Natural killer cell treated with Interleukin-12 subunit alpha and Interleukin-12 subunit beta and Interleukin-15 and Interleukin-18, amount 100 ng/mL, for 72 hours (primary cell): ENCODE measurements at places on chromosomes 1 and 21. TPM values are rescaled to one million over a fixed set of nuclear protein-coding genes. Genes with fewer than 3 reads are reported as not detected.

CEP85 gene
- 21.0 TPM for total RNA-seq

TMPRSS15 gene
- total RNA-seq = not detected

KRTAP7-1 gene
- not detected for total RNA-seq

FHAD1 gene
- not detected for total RNA-seq

FCRL5 gene
- 0.39 TPM for total RNA-seq

OVAAL gene
- not detected for total RNA-seq

DNA sequence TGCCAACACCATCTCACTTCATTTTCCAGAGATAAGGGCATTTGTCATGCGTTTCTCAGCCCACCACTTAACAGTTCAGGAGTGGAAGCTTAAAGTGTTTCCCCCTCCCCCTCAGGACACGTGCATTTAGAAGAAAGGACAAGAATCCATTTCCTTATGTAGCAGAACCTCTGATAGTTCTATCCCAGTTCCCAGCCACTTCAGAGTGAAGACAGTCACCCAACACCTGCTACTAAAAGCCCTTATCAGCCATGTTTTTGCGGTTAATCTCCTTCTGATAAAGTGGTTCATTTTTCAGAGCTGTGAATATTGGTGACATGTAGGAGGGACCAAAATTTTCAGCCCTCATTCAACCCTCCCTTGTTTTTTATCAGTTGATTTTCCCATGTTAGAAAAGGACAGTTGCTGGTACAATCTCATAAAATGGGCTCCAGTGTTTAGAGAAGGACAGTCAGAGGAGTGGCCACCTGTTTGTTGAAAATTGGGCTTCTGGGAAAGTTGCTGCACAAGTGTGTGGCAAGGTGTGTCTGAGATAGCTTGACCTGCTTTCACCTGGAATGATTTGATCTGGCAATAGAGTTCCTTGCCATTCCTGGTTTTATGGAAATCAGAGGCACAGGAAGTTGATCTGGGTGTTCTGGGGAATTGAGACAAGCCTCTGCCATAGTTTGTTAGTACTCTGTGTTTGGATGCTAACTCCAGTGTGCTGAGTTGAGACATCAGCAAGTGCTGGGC is 114.0 kb downstream of the PPP1R12B start:
- no peak for DNase-seq

GRCh38 chr1:30012455-30013440 is 710.6 kb downstream of the MATN1 start:
- DNase-seq = no peak

DNA sequence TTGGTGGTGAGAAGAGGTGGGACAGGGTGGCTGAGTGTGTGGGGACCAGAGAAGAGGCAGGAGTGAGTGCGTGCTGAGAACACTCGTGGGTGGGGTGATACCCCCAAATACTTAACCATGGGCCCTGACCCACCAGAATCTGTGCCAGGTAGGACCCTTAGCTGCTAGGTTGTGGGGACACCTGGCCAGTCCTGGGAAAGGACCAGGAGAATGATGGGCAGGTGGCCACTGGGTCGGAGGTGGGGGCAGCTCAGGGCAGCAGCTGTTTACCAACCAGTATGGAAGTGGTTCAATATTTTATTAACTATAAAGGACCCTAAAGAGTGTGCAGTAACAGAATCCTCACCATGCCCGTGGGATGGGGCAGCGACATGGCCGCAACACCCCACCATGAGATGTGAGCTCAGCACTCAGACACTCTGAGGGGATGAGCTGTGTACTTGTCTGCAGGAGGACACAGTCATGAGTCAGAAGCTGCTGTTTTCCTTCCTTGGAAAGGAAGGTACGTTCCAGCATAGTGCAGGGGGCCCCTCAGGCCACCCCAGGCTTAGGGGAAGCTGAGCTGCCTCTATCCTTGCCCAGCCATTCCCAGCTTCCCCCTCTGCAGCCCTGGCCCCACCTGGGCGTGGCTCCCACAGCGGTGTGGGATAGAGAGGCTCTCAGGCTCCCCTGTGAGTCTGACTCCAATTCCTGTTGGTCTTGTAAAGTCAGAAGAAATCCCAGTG is 25.4 kb downstream of the TEX35 start:
- no peak for DNase-seq

DNA sequence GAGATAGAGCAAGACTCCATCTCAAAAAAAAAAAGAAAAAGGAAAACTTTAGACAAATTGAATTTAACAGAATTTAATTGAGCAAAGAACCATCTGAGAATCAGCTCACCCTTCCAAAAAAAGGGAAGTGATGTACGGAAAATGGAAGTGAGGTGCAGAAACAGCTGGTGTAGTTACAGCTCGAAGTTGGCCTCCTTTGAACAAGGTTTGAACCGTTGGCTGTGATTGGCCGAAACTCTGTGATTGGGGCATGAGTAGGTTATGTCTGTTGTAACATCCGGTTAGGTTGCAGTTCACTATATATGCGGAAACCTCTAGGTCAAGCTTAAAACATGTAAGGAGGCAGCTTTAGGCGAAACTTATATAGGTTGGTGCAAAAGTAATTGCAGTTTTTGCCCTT is 97.9 kb upstream of the KIF26B start:
- no peak for DNase-seq

GRCh38 chr1:229161740-229162139 is 109.2 kb upstream of the RAB4A start:
- no peak for DNase-seq

- no peak for DNase-seq
Measured at GRCh38 chr1:183139281-183139942, 46.7 kb upstream of the LAMC2 start.

DNA sequence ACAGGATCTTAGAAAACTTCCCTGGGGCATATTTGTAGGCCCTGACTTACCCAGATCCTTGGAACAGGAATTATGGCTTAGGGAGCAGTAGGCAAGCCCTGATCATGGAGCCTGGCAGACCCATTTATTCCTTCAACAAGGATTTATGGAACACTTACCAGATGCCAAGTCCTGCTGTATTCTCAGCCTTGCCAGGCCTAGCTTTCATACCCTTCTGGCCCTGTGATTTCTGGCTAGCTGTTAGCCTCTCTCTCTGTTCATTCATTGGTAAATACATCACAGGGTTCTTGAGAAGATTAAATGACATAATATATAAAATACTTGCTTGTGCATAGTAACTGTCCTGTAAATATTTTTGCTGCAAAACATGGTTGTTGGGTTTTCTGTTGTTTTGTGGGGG is 32.4 kb upstream of the SRP9 start:
- DNase-seq = no peak

DNA sequence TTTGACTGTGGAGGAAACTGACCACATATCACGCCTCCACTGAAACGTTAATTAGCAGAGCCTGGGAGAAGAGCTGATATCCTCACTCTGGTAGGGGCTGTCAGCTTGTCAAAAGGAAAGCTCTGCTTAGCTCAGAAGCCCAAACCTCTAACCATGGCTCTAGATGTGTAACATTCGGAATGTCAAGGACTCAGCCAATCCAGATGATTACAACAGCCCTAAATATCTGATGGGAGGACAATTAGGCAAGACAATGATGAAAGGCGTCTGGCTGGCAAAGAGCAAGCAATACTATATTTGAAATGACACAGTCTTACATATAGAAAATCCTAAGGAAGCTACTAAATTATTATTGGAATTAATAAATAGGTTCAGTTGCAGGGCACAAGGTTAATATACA is 45.7 kb upstream of the COX20 start:
- DNase-seq = no peak
